ENCODE measurements at places on chromosomes 16 and 17.

DNA sequence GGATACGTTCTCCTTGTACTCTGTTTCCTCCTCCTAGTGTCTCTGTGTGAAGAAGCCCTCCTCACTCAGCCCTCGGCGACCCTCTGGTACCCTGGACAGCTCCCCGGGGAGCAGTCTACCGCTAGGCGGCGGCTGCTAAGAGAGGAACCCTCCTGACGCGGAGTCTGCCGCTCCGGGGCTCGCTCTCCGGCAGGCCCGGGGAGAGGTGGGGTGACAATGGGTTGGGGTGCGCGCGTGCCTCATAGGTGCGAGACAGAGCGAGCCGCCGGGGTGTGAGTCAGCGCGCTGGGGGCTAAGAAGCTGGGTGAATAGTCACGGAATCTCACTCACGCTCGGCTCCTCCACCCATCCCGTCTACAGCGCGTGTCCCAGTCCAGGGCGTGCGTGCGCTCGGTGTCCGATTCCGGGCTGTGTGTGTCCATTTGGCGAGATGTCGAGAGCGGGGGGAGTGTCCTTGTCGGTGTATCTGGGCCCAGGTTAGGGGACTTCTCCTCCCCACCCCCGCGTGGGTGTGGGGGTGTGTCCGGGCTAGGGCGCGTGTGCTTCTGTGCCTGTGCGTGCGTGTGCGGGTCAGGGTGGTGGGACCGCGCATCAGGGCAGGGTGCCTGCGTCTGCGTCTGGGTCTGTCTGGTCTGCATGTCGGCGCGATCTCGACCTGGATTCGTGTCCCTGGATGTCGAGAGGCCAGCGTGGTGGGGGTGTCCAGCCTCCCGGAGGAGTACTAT is 577 bp upstream of the HS3ST2 start:
- DNase-seq: peak; percentile 82

DNA sequence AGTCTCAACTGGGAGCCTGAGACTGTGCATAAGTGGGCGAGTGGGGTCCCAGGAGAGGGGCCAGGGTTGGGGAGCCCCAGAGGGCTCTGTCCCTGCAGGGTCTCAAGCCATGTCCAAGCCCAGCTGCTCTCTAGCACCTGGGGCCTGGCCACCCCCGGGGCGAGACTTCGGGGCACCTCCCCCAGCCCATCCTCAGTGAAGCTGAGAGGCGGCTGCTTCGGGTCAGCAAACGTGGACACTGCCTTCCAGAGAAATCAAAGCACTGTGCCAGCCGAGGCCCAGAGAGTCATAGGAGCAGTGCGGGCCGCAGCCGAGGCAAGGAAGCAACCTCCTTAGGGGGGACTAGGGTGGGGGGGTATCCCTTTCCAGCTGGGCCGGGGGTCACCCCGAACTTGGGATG is 77.5 kb downstream of the ENGASE start:
- DNase-seq: peak; percentile 42

DNA sequence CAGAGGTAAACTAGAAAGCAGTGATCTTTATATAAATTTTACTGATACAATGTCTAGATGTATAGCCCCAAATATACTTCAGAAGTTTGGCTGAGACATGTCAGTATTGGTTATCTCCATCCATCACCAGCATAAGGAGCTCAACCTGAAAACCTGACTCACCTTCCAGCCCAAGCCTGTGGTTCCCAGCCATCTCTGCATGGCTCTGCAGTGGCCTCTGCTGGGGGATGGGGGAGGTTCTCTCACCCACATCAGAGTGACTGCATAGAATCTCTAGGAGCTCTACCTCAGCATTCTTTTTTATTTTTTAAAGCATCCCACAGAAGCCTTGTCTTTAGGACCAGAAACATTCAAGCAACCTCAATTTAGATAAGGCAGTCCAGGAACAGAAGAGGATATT is 27.3 kb downstream of the USP7 start:
- DNase-seq: no peak

DNA sequence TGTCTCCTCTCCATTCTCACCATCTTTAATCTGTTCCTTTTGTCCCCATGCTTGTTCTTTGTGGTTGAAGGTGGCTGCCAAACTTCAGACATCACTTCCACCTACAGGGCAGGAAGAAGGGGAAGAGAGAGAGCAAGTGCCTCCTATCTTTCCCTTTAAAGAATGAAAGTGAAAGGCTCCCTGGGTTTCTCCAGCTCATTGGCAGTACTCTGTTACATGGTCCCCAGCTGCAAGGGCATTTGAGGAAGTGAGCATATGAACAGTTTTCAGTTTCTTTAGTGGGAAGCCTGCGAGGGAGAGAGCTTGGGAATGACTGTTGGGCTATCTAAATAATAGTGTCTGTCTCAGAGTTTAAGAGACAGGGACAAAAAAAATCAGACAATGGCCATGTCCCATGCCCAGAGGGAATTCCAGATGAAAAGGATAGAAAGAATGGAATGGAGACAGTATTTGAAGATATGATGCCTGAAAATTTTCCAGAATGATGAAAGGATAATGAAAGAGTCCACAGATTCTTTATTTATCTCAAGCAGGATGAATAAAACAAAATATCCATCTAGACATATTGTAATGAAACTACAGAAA is 159.9 kb downstream of the LGALS9B start:
- DNase-seq: no peak

- DNase-seq: peak; percentile 63
Observed at GRCh38 chr17:4499431-4500190, 930 bp downstream of the SPNS2 start.

- no peak for DNase-seq
Observed at GRCh38 chr16:22726868-22727267, 87.1 kb upstream of the HS3ST2 start.

DNA sequence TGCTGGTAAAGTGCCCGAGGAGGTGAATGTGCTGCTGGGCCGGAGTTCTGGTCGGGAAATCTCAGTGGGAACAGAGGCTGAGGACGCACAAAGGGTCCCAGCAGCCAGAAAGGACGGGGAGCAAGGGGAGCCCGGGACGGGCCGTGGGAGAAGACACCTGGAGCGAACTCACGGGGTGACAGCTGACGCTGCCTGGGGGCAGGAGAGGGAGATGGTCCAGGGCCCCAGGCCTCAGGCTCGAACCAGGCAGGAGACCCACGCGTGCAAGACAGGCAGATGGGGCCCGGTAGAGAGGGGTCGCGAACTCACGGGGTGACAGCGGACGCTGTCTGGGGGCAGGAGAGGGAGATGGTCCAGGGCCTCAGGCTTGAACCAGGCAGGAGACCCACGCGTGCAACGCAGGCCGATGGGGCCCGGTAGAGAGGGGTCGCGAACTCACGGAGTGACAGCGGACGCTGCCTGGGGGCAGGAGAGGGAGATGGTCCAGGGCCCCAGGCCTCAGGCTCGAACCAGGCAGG is 72.9 kb downstream of the METRNL start:
- DNase-seq: no peak

GRCh38 chr17:50768346-50768761 is 1.0 kb upstream of the ANKRD40CL start:
- DNase-seq: no peak

- DNase-seq: no peak
Observed at GRCh38 chr17:61139219-61139618, 260.4 kb upstream of the TBX2 start.

DNA sequence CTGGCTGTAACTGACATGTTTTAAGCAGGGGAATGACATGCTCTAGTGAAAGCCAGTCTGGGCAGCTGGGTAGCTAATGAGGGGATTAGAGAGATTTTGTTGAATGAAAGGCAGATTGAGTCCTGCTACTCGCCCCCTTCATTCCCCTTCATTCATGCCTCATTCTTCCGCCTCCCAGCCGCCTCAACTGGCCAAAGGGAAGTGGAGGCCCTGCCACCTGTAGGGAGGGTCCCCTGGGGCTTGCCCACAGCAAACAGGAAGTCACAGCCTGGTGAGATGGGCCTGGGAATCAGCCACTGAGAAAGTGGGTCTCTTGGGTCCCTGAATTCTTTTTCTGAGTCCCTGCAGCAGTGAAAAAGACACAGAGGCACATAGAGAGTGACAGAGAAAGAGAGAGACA is 1.1 kb upstream of the CD19 start:
- no peak for DNase-seq

GRCh38 chr16:2919511-2920255 is 8.0 kb downstream of the FLYWCH1 start:
- peak; percentile 59 for DNase-seq

GRCh38 chr16:85867189-85867588 is 31.8 kb upstream of the IRF8 start:
- DNase-seq: no peak

- no peak for DNase-seq
Observed at GRCh38 chr16:24138024-24138423, 118.1 kb upstream of the CACNG3 start.

DNA sequence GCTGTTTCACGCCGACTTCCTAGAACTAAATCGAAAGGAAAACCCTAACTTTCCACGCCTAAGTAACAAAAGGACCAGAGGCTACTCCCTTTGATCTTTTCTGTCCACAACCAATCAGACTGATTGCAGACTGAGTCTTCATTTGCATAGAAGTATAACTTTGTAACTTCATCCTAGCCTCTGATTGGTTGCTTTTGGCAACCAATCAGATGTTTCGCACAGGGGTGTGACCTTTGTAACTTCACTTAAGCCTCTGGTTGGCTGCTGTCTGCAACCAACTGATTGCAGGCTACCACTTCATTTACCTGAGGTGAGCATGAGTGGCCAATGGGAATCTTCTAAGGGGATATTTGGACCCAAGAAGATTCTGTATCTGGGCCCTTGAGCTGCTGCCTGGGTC is 17.4 kb upstream of the ICAM2 start:
- no peak for DNase-seq

DNA sequence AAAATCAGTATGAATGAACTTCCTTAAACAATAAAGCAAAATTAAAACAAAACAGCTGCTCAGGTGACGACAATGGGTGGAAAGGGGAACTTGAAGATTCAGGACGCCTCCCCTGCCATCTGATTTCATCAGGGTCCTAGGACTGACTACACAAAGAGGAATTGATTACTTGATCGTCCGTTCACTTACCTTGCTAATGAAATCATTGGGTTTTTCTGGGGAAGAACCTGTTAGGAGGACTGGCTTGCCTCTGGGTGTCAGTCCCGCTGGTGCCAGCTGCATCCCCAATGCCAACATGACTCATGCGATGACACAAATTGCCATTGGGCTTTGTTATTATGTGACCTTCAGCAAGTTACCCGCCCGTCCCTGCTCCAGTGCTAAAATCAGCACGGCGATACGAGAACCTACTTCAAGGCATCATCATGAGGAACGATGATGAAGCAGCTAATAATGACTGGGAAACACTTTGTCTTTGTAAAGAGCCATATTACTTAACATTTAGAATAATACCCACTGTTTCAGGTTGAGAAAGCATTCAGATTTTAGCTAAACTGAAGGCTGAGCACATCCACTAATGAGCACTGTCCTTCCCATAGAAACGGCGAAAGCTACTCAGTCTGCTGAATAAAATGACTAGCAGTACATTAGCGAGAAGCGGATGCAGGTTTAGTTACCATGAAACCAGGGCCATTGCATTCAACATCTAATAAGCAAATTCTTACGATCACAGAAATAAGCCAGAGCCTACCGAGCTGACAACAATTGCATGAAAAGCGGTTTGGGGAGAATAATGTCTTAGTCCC is 139.4 kb downstream of the ZFHX3 start:
- DNase-seq: no peak

- DNase-seq: no peak
Observed at GRCh38 chr17:77200711-77201110, 59.9 kb downstream of the SEC14L1 start.

DNA sequence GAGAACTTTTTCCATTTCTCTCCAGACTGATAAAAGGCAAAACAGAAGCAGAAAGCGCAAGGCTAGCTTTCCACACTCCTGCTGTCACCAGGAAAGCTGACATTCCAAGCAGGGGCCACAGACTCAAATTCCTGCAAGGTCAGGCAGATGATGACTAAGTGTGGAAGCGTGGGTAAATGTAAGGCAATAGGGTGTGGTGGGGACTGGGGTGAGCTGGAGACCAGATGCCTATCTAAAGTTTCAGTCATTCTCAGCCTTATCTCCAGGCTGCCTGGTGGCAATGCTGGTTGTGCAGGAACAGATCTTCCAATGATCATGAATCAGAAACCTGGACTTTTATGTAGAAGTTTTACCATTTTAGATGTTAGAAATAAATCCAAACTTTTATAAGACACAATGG is 224.1 kb downstream of the GSG1L start:
- DNase-seq: no peak

GRCh38 chr17:79874329-79874981 is 35.2 kb upstream of the CBX4 start:
- no peak for DNase-seq
